ENCODE measurements at places on chromosomes 6 and 20. TPM values are rescaled to one million over a fixed set of nuclear protein-coding genes. Genes with fewer than 3 reads are reported as not detected.

- no peak for DNase-seq
Observed at GRCh38 chr20:38156888-38157634, 8.0 kb downstream of the TGM2 start.

Gene RNF8
- total RNA-seq, result 21.4 TPM

GRCh38 chr6:83193747-83194566 lies 800 bp downstream of the RWDD2A start:
- DNase-seq, result no peak

Gene C20orf202
- total RNA-seq, result not detected

DNA sequence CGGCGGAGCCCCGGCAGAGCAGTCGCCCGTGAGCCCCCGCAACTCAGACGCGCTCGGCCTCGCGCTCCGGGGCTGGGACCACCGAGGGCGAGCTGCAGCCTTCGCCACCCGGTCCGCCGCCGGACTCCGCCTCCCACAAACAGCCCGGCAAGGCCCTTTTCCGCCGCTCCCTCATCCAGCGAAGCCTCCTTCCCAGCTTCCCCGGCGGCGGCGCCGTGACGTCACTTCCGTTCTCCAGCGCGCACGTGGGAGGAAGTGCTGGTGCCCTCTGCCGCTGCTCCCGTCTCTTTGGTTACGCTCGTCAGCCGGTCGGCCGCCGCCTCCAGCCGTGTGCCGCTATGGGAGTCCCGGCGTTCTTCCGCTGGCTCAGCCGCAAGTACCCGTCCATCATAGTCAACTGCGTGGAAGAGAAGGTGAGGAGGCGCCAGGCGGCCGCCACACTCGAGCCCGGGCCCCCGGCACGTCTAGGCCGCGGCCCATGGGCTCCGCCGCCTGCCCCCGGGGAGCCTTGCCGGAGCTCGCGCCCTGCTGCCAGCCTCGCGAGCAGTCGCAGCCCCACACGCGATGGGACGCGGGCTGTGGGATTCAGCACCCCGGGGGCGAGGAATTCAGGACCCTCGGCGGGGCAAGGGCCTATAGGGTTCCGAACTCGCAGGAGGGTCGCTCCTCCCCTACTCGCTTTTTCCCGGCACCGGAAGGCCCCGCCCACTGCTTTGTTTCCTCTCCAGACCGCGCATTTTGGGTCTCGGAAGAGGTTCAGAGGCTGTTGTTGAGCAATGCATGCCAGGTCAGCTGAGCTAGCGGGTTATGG lies at the start of gene XRN2:
XRN2 (plus strand) TSS at position 271 of the 811 bp plus-strand sequence; CDS start at position 339, 68 bp downstream.
- DNase-seq, result no peak

GRCh38 chr20:49426395-49426794 lies 56.1 kb downstream of the KCNB1 start:
- DNase-seq, result no peak

Gene TMEM170B
- 0.92 TPM for total RNA-seq

DNA sequence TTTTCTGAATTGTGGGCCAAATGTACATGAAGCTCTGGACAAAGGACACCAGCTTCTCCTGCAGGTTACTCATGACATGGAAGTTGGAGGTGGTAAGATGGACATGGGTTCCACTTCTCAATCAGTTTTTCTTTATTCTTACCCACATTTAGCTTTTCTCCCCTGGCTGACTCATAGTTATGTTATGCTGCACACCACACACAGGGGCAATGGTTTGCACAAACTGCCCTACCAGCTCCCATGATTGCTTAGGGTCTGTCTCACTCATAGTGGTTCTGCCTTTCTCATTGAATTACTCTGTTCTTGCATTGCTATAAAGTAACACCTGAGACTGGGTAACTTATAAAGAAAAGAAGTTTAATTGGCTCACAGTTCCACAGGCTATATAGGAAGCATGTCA lies 4.5 kb upstream of the CD109 start:
- no peak for DNase-seq

DNA sequence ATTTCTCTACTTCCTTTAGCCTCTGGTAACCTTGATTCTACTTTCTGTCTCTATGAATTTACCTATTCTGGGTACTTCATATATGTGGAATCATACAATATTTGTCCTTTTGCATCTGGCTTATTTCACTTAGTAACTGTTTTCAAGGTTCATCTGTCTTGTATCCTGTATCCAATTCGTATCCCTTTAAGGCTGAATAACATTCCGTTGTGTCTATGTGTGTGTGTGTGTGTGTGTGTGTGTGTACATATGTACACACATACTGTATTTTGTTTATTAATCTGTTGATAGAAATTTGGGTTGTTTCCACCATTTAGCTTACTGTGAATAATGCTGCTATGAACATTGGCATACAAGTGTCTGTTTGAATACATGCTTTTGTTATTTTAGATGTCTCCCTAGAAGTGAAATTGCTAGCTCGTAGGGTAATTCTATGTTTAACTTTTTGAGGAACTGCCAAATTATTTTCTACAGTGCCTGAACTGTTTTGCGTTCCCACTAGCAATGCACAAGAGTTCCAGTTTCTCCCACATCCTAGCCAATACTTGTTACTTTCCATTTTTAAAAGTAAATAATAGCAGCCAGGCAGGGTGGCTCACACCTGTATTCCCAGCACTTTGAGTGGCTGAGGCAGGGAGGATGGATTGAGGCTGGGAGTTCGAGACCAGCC lies 17.7 kb downstream of the SENP6 start:
- DNase-seq, result no peak

Gene BTBD9
- total RNA-seq, result 2.9 TPM

DNA sequence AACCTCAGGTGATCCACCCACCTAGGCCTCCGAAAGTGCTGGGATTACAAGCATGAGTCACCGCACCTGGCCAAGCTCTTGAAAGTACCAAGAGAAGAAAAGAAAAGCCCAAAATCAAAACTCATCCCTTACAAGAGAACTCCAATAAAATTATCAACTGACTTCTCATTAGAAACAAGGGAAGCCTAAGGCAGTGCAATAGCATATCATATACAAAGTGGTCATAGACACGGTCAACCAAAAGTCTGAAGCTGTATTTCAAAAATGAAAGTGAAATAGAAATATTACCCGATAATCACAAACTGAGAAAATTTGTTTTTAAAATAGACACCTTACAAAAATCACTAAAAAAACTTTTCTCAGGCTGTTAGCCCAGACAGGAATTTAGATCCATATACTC lies 1321.1 kb upstream of the GJE1 start:
- no peak for DNase-seq

GRCh38 chr6:154298297-154298696 lies 58.3 kb downstream of the IPCEF1 start:
- peak; percentile 66 for DNase-seq

DNA sequence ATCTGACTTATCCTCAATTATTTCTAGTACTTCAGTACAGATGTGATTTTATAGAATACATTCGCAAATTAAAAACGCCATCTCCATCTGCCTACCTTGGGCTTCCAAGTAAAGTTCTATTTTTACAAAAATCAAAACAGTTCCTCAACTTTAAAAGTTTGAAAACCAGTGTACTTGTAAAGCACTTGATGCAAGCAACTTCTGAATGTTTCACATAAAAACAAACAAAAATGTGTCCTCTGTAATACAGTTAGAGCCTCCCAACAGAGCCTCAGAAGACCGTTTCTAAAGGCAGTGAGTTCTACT lies 384 bp upstream of the MANEA start:
- no peak for DNase-seq

DNA sequence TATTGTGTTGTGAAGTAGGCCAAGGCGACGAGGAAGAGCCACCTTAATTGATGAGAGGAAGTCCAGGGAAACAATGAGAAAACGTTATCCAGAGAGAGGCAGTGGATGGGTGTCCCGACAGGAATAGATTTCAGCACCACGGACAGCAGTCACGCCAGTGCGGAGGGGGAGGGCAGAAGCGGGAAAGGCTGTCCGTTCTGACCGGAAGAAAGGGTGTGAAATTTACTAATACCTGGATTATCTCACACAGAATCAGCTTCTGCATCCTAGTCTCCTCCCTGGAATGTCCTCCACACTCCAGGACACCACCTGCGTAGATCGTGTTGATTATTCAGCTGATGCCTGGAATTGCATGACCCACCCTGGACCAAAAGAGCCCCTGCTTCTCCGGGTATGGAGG lies 7.4 kb upstream of the BPIFA3 start:
- DNase-seq, result no peak

DNA sequence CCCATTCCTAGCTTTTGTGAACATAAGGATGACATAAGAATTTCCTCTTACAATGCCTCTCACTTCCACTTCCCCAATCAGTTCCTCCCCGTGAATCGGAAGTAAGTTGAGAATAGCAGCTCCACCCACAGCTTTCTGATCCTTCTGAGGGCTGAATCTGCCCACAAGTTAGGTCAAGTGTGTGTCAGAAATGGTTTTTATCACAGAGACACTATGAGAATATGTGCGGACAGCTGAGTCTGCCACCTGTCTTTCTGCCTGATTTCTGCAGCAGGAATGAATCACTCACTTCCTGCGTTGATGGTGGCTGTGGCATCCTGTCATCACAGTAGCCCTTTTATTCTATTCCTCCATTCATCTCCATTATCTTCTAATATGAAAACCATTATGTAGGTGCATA lies 70.2 kb downstream of the RIN2 start:
- DNase-seq, result no peak

Gene EYS
- total RNA-seq, result 0.06 TPM

- no peak for DNase-seq
Observed at GRCh38 chr6:126907312-126907711, 211.2 kb upstream of the RSPO3 start.

DNA sequence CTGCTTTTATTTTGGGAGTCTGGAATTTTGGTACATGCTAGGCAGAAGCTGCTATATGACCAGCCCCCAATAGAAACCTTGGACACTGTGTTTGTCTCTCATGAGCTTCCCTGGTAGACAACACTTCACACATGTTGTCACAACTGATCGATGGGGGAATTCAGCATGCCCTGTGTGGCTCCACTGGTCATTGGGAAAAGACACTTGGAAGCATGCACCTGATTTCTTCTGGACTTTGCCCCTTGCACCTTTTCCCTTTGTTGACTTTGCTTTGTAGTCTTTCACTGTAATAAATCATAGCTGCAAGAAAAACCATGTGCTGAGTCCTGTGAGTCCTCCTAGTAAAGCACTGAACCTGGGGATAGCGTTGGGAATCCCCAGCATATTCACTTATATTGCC lies 7.9 kb upstream of the WFDC10A start:
- DNase-seq, result no peak

Gene FAM217A
- not detected for total RNA-seq

GRCh38 chr20:37316116-37316774 lies 26.8 kb downstream of the MANBAL start:
- no peak for DNase-seq

Gene MRAP2
- total RNA-seq, result not detected

DNA sequence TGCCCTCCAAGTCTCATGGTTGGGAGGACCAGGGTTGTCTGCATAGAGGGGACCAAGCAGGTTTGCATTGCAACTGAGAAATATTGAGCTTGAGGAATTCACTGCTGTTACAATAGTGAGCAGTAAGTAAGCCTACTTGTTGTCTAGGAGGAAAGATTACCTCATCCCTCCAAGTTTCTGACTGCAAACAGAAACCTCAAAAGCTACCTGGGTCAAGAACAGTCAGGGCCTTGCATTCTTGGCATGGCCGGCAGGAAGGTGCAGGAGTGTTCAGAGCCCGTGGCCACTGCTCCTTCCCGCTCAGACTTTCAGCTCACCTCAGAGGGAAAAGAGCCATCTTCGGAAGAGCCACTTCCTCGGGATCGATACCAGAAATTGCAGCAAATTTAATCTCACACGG lies 46.0 kb upstream of the DOK5 start:
- no peak for DNase-seq

Gene MYB
- total RNA-seq, result 1.4 TPM

GRCh38 chr6:170345662-170346061 lies 39.1 kb downstream of the FAM120B start:
- DNase-seq, result peak; percentile 35

Gene TFAP2D
- not detected for total RNA-seq

- no peak for DNase-seq
Observed at GRCh38 chr6:125111219-125111983, 42.2 kb upstream of the TPD52L1 start.

GRCh38 chr6:36126553-36127458 lies 3.5 kb upstream of the MAPK13 start:
- DNase-seq, result no peak

DNA sequence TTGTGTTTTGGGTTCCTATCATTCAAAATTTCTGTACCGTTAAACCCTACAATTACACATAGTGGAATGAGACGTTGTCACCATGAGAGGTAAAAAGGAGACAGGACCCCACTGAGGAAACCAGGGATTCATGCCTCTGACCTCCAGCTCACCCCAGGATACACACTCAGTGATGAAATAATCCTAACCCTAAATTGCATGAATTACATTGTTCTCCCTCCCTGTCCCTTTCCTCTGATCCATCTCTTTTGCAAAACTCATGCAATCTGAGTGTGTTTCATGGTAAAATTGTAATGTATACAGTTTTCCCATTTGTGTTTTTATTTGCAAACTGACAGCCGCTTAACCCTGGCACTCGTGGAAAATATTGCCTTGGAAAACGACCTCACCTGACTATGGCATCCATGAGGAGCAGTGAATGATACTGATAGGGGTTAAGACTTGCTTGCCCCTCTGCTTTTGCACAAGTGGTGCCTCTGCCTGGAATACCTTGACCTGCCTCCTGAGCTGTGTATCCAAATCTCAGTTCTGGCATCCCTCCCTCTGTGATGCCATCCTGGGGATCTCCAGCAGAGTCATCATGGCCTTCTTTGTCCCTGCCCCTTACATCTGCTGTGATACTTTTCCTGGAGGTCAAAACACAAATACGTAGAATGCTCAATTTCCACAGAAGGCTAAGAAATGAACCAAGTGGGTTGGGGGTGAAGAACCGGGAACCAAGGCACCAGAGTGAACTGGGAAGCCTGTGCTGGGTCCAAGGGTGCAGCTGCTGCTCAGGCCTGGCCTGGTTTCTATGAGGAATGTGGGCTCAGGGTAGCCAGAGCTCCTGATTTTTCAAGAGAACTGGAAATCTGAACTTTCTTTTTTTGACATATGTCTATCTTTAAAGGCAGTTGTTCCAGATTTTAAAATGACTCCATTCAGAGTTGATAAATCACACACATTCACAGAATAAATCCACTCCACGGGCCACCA lies 211.6 kb upstream of the ZNF217 start:
- no peak for DNase-seq

DNA sequence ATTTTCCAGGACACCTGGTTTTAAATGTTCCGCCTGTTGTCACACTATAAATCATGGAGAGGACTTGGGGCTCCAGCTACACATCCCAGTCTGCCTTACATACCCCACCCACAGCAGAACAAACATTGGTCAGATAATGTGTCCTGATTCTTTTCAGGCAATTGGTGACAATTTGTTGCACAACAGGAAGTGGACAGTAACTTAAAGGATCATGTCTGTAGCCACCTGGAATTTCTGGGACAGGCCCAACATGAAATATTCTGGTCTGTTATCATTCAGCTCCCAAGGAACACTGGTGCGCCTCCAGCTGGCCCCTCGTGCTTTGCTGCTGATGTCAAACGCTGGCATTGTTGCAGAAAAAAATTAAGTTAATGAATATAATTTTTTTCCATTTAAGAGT lies 117.2 kb downstream of the SOBP start:
- DNase-seq, result no peak
